ENCODE measurements at places on chromosomes 11 and 22. TPM values are rescaled to one million over a fixed set of nuclear protein-coding genes. Genes with fewer than 3 reads are reported as not detected.

DNA sequence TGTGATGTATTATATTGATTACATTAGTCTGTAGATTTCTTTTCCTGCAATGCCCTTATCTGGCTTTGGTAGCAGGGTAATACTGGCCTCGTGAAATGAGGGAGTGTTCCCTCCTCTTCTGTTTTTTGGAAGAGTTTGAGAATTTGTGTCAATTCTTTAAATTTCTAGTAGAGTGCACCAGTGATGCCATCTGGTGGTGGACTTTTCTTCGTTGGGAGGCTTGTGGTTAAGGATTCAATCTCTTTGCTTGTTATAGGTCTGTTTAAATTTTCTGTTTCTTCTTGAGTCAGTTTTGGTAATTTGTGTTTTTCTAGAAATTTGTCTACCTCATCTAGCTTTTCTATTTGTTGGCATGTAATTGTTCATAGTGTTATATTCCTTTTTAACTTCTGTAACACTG lies 18.9 kb downstream of the SHANK3 start:
- no peak for DNase-seq

DNA sequence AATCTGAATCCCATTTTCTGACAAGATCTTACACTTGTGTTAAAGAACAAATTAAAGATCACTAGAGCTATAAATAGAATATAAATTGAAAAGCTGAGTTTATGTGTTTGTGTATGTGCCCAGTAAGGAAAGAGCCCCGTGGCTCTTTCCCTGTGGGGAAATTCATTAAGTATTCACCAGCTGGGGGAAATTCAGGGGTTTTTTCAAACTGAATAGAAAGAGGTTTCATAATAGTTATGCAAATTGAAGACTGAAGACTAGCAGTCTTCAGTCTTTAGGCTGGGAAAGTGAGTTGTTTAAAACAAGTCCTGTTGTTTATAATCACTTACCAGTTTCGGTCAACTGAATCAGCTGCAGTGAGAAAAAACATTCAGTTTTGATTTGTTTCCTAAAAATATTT lies 11.3 kb upstream of the MS4A7 start:
- DNase-seq = no peak

- DNase-seq = no peak
Observed at GRCh38 chr11:3006505-3007260, 14.6 kb upstream of the NAP1L4 start.

- no peak for DNase-seq
Observed at GRCh38 chr11:57049749-57050148, 61.0 kb downstream of the OR5AK2 start.

DNA sequence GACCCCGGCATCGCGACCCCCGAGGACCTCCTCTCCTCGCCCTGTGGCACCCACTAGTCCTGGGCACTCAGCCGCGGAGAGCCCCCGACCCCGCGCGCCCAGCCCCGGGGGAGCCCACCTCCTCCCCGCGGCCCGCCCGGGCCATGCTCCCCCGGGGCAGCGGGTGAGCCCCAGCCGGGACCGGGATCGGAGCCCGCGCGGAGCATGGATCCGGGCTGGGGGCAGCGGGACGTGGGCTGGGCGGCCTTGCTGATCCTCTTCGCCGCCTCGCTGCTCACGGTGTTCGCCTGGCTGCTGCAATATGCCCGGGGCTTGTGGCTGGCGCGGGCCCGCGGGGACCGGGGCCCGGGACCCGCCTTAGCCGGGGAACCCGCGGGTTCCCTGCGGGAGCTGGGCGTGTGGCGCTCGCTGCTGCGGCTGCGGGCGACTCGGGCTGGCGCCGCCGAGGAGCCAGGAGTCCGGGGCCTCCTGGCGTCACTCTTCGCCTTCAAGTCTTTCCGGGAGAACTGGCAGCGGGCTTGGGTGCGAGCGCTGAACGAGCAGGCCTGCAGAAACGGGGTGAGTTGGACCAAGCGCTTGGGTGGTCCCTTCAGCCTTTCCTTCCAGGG lies 498 bp downstream of the C2CD2L start:
- DNase-seq = no peak

BIRC2 gene
- total RNA-seq = 71.0 TPM

GRCh38 chr22:21996175-21996720 lies 13.7 kb upstream of the TOP3B start:
- DNase-seq = no peak

SLC37A2 gene
- 0.67 TPM for total RNA-seq

OR10A2 gene
- not detected for total RNA-seq

GRCh38 chr22:37232140-37232998 lies 11.7 kb downstream of the RAC2 start:
- no peak for DNase-seq

RAB39A gene
- total RNA-seq = 0.07 TPM

DNA sequence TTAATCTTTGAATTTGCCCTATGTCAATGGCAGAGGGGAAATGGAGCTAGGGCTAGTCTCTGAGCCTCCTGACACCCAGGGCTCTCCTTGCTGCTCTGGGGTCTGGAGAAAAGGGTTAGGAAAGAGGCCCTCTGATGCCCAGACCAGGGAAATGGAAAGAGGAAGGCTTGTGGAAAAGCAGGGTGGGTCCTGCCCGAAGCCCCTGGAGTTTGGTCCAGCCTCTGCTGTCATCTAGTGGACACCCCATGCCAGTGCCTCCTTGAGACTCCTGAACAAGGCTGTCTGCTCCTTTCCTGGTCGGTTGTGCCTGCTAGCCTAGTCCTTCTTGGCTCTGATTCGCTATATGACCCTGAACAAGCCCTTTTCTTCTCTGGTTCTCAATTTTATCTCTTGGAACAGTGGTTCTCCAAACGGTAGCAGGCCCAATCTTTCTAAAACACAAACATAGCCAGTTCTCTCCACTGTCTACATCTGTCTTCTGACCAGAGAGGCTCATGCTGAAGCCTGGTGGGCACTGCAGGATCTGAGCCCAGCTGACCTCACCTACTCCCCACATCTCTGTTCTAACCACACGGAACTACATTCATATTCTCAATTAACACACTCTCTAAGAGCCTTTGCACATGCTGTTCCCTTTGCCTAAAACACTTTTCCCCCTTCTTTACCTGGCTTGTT lies 8.8 kb upstream of the PLA2G3 start:
- DNase-seq = peak; percentile 72

GRCh38 chr22:42994917-42995562 lies 19.9 kb downstream of the PACSIN2 start:
- no peak for DNase-seq

- DNase-seq = no peak
Observed at GRCh38 chr11:94400050-94400449, 1.2 kb downstream of the GPR83 start.

CASTOR1 gene
- 9.5 TPM for total RNA-seq

TEAD1 gene
- 25.1 TPM for total RNA-seq

DNA sequence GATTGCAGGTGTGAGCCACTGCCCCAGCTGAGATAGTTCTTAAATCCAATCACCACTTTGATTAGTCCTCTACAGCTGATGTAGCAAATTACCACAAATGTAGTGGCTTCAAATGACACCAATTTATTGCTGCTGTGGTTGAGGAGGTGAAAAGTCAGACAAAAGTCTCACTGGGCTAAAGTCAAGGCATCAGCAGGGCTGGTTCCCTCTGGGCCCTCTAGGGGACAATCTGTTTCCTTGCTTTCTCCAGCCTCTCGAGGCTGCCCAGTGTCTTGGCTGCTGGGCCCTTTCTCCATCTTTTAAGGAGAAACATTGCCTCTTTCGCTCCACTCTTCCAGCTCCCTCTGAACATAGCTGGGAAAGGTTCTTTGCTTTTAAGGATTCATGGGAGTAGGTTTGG lies 50.5 kb upstream of the SHANK2 start:
- DNase-seq = no peak

KLHL35 gene
- 2.6 TPM for total RNA-seq

TSGA10IP gene
- not detected for total RNA-seq

- no peak for DNase-seq
Observed at GRCh38 chr11:101741061-101741460, 157.3 kb upstream of the TRPC6 start.

PHOX2A gene
- not detected for total RNA-seq

POGLUT3 gene
- total RNA-seq = 29.6 TPM

FAM180B gene
- not detected for total RNA-seq
